Upper lobe of right lung (tissue), 1 donor: ENCODE measurements at places on chromosomes 7 and 10. TPM values are rescaled to one million over a fixed set of nuclear protein-coding genes. Genes with fewer than 3 reads are reported as not detected.

The NCF1 gene
- 32.8 TPM for total RNA-seq

The GPR85 gene
- 2.9 TPM for total RNA-seq

The UCN3 gene
- 1.2 TPM for total RNA-seq

The HOXA2 gene
- total RNA-seq = 2.1 TPM

The TDRD1 gene
- 0.14 TPM for total RNA-seq

The ZMYND11 gene
- total RNA-seq = 82.3 TPM

The RFC2 gene
- 16.3 TPM for total RNA-seq

The SERPINE1 gene
- total RNA-seq = 13.7 TPM

The HOXA3 gene
- 8.7 TPM for total RNA-seq

- DNase-seq = no peak
Observed at GRCh38 chr10:76491216-76491615, 1059.8 kb downstream of the LRMDA start.

DNA sequence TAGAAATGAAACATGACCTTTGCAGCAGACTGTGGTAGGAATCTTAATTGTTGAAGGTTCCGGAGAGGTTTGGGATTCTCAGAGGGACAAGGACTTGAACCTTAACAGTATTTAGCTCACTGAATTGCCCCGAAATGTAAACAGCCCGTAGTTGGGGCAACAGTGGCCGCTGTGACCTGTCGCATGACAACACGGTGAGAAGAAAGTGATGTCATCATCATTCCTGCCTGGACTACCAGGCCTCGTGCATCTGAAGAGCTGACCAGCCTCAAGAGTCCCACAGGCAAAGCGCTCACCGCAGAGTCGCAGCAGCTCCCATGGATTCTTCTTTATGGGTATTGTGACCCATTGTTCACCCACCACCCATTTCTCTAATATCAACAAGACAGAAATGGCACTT lies 250.6 kb downstream of the KLF6 start:
- no peak for DNase-seq

- DNase-seq = no peak
Observed at GRCh38 chr7:117767951-117768350, 105.3 kb downstream of the CTTNBP2 start.

- DNase-seq = no peak
Observed at GRCh38 chr10:96665306-96665705, 55.0 kb downstream of the PIK3AP1 start.

GRCh38 chr10:49312246-49312869 lies 13.4 kb downstream of the C10orf71 start:
- DNase-seq = peak; percentile 27

DNA sequence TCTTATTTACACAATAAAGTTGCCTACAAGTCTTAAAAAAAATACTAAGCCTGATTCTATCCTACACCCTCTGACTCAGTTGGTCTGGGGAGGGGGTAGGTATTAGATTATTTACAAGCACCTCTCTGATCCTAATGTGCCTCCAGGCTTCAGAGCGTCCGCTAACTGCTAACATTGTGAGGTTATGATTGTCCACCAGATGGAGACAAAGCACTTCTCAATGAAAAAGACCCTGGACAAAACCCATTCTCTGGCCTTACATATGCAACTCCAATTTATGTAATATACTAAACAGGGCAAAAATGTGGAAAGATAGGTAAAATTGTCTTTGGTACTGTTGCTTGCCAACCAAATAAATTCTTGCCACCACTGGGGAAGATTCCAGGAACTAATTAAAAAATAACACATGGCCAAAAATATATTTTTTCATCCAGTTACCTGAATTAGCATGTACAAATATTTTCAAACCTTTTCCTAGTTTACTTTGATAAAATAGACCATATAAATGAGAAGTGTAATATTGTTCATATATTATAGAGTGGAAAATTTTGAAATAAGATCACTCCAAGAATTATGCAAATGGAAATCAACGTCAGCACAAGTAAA lies 92.4 kb downstream of the KIF20B start:
- DNase-seq = no peak

- DNase-seq = no peak
Observed at GRCh38 chr10:82811621-82812020, 936.6 kb downstream of the NRG3 start.

- no peak for DNase-seq
Observed at GRCh38 chr10:102444851-102445250, 6.5 kb downstream of the C10orf95 start.

DNA sequence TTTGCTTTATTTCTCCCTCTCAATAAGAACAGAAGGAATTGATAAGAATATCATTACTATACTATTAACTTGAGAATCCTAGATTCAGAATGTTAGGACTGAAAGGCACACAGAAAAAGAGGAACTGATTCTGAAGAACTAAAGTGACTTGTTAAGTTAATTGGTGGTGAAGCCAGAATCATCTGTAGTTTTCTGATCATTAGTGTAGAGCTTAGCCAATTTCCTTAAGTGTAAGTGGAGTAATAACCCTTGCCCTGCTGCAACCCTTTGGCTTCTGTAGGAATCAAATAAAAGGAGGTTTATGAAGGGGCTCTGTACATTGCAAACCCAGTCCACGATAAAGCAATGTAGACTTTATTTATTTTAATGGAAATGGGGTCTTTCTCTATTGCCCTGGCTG lies 1186.0 kb downstream of the SORCS3 start:
- no peak for DNase-seq

- DNase-seq = no peak
Observed at GRCh38 chr7:106757846-106758245, 96.9 kb upstream of the CCDC71L start.

DNA sequence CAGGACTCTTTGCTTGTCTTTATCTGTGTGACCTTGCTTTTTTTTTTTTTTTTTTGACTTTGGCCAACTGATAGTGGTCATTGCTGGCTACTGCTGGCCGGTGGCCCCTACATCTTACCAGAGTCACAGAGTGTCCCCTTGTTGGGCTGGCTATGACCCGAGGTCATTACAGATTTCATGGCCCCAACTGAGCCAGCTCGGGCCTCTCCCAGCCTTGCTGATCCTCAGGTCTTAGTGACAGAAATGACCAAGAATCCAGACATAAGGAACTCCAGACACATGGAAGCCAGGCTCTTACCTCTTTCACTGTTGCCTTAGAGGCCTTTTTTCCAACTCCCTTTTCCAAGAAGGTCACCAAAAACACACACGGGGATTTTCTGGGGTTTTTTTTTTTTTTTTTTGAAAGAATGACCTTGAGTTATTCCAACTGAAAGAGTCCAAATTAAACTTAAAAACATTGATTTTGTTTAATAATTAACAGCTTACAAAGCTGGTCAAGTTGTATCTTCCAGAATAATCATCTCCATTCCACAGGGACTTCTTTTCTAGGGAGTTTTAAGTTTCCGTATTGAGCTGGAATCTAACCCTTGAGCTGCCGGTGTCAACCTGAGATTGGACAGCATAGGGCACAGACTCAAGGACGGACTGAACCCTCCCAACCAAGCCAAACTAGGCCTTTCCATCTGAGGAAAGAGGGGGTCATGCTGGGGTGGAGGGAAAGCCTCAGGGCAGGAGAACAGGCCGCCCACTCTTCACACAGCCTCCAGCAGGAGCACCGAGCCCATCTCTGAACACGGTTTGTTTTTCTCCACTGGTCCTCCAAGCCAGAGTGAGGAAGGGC lies 43.8 kb downstream of the PIK3AP1 start:
- no peak for DNase-seq

DNA sequence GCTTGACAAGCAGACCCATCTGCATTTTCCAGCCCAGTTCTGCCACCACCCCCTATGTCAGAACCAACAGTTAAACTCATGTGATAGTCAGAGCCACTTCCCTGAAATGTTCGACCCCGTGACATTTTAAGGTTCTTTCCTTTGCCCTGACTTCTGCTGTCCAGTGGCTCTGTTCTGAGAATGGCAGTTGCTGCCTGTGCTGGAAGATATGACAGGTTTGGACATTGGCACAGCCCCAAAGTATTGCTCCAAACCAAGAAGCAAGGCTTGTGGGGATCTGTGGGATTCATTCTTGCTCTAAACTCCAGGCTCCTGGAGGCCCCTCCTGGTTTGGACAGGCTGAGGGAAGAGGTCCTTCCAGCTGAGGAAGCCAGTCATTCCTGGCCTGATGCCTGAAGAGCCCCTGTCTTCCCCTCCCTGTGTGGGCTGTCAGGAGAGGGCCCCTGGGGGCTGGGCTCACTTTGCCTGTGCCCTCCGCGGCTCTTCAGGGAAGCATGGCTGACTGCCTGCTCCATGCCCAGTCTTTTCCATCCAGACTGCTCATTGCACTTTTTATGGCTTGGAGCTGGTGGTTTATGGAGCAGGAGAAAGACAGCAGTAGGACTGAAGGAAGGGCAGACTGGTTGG lies 138.0 kb downstream of the CDH23 start:
- no peak for DNase-seq

GRCh38 chr7:17939606-17940301 lies 540 bp downstream of the SNX13 start:
- DNase-seq = peak; percentile 73

DNA sequence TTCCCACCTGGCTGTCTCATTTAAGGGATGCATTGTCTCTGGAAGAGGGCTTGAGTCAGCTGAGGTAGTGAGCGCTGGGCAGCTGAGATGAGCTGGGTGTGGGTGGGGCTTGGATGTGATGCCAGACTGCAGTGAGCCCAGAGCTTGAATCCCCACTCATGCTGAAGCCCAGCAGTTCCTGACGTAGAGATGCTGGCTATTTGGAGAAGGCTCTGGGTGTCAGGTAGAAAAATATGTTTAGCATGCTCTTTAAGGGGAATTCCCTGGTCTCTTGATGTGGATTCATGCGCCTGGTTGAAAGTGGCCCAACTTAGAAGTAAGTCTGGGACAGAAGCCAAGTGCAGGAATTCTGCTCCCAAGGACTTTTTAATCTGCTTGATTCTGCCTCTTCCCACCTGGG lies 241.5 kb upstream of the IGFBP3 start:
- DNase-seq = no peak

DNA sequence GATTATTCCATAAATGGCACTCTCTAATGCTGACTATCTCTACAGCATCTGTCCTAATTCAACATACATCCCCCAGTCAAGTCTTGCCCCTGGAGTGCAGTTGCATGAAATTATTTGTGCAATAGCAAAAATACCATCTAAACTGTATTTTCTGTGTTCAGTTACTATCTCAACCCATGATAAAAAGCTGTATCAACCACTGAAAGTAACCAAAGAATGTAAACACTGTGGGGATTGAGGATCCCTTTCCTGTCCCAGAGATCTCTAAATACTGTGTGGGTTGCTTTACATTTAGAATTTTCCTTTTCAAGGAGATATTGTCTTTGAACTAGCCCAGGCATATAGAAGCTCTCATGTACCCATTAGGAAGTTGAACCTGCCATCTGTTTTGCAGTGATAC lies 23.9 kb upstream of the DGKI start:
- DNase-seq = no peak

DNA sequence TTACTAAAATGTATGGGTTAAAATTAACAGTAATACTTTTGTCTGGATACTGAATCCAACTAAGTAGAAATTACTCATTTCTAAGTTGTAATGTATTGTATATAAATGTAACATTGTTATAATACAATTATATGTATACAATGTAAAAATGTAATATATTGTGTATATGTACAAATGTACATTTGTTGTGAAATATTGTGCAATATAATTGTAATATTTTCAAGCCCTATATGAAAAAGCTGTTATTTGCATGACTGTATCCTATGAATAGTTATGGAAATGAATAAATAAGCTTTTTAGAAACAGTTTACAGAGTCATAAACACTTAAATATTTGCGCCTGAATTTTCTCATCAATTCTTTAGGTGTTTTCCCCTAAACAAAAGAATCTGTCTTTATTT lies 20.3 kb upstream of the UMAD1 start:
- DNase-seq = no peak

DNA sequence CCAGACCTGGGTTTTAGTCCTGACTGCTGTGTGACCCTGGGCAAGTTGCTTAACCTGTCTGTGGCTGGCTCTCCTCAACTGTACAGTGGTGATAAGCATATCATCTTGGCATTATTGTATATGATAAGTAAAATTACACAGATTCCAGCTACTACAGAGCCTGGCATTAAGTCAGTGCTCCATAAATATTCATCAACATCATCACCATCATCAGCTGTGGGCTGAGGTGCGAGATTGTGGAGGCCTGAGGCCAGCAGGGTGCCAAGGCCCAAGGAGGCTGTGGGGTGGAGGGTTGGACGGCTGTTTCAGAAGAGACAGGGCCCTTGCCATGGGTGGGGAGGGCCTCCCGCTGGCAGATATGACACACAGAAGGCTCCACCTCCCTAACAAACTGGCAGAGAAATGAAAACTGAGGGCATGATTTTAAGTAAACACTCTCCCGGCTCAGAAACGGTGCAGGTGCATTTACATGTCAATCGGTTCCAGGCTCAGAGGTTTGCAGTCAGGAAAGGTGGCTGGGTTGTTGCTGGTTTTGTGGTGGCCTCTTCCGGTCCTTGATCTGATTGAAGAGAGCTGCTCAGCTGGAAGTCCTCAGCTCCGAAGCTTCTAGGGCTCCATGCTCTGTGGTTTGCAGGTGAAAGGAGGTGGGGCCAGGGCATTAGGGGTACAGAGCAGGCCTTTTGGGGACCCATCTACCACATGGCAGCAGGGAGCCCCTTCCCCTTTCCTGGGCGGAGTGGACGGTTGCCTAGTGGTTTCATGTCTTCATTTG lies 10.2 kb downstream of the CRYGN start:
- no peak for DNase-seq

- DNase-seq = no peak
Observed at GRCh38 chr7:151345576-151346469, 4.2 kb downstream of the NUB1 start.

- DNase-seq = no peak
Observed at GRCh38 chr7:33677556-33677955, 227.8 kb upstream of the BMPER start.

DNA sequence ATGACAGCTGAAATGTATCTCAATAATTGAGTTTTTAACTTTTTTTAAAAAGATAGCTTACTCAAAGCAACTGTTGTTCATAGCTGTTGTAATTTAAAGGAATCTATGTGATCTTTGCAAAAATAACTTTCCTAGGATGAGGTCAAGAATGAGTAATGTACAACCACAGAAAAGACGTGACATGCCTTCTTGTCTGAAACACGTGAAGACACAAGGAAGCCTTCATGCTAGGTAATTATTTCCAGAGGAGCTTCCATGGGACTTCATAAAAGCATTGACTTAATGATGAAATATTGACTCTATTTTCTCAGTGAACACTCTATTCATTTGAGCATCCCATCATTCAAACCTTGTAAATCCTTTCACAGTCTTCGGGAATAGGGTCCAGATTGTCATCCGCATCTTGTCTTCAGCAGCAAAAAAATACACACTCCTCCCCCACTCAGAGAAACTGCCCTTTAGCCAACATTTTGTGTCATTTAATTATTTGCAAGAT lies 528.0 kb downstream of the NRG3 start:
- no peak for DNase-seq

GRCh38 chr7:138246428-138246827 lies 170.2 kb downstream of the AKR1D1 start:
- DNase-seq = no peak

- DNase-seq = no peak
Observed at GRCh38 chr10:72310636-72311035, 36.9 kb downstream of the DDIT4 start.
